ENCODE measurements at places on chromosomes 2 and 18. TPM values are rescaled to one million over a fixed set of nuclear protein-coding genes. Genes with fewer than 3 reads are reported as not detected.

The FN1 gene
- 636 TPM for total RNA-seq

The ANKRD30BL gene
- total RNA-seq, result not detected

The TEX44 gene
- not detected for total RNA-seq

The PTPN2 gene
- 75.2 TPM for total RNA-seq

The FAHD2A gene
- total RNA-seq, result 24.1 TPM

The SH2D6 gene
- 0.84 TPM for total RNA-seq

The DNPEP gene
- 81.5 TPM for total RNA-seq

The COL5A2 gene
- total RNA-seq, result 7.4 TPM

The CGREF1 gene
- 10.9 TPM for total RNA-seq

The VSNL1 gene
- 1.3 TPM for total RNA-seq

The IL18R1 gene
- 3.5 TPM for total RNA-seq

The CHRNA1 gene
- not detected for total RNA-seq

The ARHGAP15 gene
- total RNA-seq, result not detected

The UGT1A8 gene
- not detected for total RNA-seq

The GCG gene
- total RNA-seq, result not detected

The GPR17 gene
- total RNA-seq, result not detected

The HOXD13 gene
- total RNA-seq, result not detected

The KIF5C gene
- 0.21 TPM for total RNA-seq

The C1D gene
- 22.4 TPM for total RNA-seq
